ENCODE measurements at places on chromosomes 1 and 21.

DNA sequence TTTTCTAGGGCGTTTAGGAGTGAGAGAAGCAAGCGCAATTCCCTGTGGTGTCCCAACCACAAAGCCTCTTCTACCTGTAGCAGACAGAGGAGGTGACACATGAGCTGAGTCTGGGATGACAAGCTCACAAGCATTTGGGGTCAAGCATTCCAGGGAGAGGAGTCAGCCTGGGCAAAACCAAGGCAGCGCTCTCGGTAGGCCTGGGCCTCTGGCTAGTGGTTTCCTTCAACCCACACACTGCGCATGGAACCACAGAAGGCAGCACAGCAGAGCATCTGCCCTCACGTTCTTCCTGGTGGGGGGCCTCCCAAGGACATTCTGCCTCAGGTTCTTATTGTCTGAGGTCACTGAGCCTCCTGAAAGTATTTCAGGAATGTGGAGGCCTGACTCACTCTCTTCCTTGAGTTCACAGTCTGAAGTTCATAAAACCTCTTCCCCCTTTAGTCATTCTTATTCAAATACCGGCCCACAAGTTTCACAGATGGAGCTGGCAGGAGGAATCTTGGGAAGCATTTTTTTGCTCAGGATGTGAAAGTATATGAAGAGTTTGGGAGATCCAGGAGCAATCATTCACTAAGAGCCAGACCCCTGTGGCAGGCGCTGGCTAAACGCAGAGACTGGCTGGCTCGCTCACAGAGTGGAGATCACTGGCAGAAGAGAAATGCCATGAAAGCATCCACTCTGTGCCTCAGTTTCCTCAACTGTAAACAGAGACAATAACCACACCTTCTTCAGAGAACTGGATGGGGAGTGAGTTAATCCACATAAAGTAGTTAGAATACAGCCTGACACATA lies 26.8 kb downstream of the CCN1 start:
- no peak for DNase-seq

GRCh38 chr1:151822404-151822803 lies 9.2 kb downstream of the RORC start:
- DNase-seq = no peak

DNA sequence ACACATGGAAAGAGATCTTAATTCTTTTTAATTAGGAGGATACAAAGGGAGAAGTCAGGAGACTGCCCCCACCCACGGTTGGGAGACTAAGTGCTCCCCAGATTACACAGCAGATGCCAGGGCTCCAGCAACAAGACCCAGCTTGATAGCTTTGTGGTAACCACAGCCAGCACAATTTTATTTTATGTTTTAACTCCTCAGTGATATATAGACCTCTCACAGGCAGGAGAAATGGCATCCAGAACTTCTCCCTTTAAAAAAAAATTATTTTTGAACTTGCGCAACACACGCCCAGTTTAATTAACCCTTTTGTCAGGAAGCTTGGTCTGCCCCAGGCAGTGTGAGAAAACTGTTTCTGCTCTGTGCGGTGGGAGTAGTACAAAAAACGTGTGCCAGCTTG lies 62.6 kb upstream of the ACOT11 start:
- DNase-seq = no peak

GRCh38 chr1:155864393-155864792 lies 5.0 kb downstream of the SYT11 start:
- no peak for DNase-seq

DNA sequence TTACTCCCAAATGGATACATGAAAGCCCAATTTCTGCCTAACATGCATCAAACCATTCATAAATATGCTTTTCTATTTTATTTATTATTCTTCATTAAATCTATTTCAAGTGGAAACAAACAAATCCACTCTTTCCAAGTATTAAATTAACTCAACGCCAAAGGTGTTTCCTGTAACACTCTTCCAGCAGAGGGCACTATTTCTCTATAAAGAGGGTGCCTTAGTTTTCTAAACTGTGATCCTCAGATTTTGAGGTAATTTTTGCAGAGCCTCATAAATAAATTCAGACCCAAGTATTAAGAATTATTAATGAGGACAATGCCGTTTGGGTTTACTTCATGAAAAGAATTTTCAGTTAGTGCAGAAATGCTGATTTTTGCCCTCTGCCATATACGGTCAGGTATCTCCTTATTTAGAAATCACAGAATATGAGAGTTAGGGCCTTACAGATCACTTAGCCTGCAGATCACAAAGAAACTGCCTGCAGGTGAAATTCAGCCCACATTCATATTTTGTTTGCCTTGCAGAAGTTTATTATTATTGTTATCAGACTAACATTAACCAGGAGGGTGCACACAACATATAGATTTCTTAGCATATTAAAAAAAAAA lies 40.1 kb upstream of the MYSM1 start:
- DNase-seq = no peak

- DNase-seq = no peak
These were observed 1193.9 kb downstream of the PLA2G4A start for GRCh38 chr1:188022661-188023060.

- DNase-seq = no peak
These were observed 554 bp downstream of the EVA1C start for GRCh38 chr21:32413015-32413504.

GRCh38 chr21:34969423-34970166 lies 79.5 kb downstream of the RUNX1 start:
- no peak for DNase-seq

DNA sequence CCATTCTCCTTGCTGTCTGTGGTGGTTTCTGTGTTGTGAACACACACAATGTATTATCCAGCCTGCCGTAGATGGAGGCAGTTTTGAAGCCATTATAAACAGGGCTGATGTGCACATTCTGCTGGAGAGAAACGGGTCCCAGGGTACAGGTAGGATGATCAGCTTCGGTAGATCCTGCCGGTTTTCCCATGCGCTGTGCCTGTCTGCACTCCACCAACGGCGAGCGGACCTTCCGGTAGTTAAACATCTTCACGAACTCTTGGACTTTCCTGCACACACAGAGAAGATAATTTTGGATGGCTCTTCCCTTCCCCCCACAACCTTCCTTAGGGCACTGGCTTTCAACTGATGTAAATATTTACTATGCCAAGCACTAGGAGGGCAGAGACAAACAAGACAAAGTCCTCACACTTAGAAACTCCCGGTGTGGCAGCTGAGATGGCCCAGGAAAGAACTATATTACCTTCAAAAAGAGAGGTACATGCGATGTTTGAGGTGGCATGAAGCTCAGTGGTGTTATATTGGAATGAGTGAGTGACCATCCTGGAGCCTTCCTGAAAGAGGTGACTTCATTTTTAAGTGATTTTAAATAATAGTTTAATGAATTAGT lies 41.7 kb downstream of the ALPL start:
- DNase-seq = no peak

DNA sequence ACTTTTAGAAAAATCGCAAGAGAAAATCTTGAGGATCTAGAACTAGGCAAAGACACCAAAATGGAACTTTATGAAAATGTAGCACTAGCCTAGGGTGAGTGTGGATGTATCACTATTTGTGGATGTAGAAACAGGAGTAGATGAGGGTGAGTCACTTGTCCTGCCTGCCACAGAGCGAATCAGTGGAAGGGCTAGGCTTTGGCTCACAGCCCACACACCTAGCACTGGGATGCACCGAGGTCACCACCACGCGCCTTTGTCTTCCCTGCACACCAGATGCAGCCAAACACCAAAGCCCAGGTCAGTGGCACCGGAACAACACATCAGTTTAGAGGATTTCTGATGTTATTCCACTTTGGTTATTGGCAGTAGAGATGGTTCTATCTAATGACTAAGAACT lies 38.2 kb downstream of the PKNOX1 start:
- DNase-seq = no peak

GRCh38 chr1:118185084-118185832 lies at the start of gene SPAG17:
TSS of gene SPAG17 (minus strand) at chr1:118185228. CDS start at chr1:118185157, 71 bp downstream.
- no peak for DNase-seq

DNA sequence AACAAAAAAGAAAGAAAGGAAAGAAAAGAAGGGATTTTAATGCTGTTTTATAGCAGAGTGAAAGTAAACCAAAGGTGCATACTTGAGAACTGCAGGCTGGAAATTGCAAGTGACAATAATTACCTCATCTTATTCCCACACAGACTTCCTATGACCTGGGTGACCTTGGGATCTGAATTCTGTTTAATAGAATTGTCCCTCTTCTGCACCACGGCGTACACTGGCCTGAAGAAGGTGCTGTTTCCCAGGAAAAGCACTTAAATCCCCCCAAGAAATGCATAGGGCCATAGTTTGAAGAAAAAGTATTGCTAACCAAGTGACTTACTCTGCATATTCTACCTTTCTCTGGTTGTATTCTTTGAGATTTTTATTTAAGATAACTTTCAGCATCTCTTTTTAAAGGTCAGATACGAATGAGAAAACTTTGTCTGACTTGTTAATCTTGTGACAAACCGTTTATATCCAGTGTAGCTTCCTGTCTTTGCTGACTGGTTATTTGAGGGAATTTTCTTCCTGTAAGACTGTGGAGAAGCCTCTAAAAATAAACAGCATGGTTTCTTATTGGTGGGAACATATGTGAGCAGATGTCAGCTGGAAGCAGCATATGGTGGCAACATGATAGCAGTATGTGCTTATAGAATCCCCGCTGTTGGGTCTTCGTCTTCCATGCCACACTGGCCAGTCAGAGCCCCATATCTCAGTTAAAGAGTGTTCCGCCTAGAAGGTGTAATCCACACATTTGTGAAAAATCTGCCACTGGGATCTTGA lies 16.3 kb downstream of the TGFB2 start:
- no peak for DNase-seq

- DNase-seq = no peak
These were observed 95.1 kb downstream of the RHOU start for GRCh38 chr1:228830185-228830953.

- no peak for DNase-seq
These were observed 63.0 kb upstream of the BACH1 start for GRCh38 chr21:29235714-29236197.

All from stimulated activated CD8-positive, alpha-beta memory T cell treated with anti-CD3 and anti-CD28 coated beads, Interleukin-7, amount 100 ng/mL, for 24 hours (primary cell).